Trophoblast cell (in vitro differentiated cells and primary cell): ENCODE measurements at places on chromosomes 1 and 21.
A peak's percentile ranks its signal among the peaks of the same experiment; 100 is the strongest.

DNA sequence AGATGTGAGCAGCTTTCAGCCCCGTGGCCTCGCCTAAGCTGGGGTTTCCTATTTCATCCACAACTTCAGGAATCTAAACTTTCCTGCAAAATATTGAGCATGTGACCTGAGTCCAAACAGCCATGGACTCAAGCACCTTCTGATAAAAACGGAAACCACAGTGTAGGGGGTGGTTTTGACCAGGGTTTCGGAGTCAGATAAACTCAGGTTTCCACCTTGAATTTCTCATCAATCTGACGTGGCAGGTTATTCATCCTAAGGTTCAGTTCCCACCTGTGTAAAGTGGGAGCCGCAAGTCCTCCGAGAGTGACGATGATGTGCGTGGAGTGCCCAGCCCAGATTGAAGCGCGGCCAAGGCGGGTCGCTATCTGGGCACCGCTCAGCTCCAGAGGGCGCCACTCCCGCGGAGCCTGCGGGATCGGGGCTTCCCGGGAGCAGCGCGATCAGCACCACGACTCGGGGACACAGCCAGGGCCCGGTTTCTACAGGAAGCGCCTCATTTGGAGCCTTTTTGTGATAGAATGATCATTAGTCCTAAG is 871 bp upstream of the ETS2 start:
- DNase-seq, result peak; percentile 73

DNA sequence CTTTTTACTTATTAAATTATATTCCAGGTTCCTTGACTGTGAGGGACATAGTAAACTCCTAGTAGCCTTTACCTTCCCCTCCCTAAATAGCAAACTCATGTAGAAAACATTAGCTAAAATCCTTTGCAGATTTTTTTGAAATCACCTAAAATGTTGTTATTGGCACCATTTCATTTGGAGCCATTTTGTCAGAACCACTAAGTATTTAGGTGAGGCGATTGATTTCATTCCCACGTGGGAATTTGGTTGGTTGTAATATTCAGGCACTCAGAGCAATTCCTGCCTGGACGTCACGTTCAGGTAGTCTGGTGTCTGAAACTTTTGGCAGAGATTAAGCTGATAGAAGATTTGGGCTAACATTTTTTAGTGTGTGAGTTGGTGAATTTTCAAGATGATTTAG is 84.3 kb downstream of the CAMTA1 start:
- DNase-seq, result peak; percentile 77

DNA sequence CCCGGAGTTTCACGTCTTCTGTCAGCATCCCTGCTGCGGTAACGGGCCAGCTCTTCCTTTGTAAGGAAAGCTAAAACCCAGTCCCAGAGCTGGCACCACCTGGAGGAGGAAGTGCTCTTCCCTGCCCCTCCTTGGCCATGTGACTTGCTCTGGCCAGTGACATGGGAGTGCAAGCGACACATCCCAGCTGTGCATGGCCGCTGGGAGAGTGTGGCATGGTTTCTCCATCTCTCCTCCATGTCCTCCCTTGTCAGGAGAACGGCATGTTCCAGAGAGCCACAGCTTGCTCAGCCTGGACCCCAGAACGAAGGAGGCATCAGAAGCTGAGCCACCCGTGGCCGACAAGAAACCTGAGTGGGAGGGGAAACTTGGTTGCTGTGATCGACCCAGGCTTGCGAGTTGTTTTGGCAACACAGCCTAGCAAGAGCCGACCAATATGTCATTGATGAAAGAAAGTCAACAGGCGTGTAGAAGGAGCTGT is 2.7 kb upstream of the PRXL2B start:
- no peak for DNase-seq

DNA sequence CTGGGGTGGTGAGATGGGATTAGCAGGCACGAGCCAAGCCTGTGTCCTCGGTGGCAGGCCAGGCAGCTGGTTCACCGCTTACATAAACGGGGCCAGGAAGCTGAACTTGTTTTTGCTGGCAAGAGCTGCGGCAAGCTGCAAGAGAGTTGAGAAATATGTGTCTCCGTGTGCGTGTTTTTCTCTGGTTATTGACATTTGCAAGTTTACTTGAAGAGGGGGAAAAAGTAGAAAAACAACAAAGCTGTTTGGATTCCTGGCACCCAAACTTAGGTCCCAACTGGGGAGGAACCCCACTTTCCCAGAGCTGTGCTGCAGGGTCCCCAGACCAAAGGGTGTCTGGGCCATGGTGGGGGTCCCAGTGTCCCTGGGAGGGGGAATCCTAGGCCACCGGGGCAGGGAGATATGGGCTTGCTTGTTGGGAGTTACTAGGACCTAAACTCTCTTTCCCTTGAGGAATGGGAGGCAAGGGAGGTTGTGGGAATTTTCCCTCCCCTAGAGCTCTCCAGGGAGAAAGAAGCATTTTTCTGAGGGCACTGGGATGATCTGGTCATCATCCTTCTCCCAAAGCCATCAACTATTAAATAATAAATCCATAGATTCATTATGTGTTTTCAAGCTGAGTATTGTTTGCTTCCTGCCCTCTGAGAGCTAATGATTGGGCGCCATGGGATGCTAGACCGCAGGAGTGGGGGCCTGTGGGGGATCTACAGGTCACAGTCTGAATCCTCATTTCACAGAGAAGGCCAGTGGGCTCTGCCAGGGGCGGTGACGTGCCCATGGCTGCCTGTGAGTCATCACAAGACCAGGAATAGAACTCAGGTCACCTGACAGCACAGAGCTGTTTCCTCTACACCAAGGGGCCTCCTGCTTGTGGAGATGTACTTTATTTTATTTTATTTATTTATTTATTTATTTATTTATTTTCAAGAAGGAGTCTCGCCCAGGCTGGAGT is 14.8 kb downstream of the IL6R start:
- peak; percentile 19 for DNase-seq

GRCh38 chr1:17719874-17720273 is 35.3 kb upstream of the ACTL8 start:
- no peak for DNase-seq

DNA sequence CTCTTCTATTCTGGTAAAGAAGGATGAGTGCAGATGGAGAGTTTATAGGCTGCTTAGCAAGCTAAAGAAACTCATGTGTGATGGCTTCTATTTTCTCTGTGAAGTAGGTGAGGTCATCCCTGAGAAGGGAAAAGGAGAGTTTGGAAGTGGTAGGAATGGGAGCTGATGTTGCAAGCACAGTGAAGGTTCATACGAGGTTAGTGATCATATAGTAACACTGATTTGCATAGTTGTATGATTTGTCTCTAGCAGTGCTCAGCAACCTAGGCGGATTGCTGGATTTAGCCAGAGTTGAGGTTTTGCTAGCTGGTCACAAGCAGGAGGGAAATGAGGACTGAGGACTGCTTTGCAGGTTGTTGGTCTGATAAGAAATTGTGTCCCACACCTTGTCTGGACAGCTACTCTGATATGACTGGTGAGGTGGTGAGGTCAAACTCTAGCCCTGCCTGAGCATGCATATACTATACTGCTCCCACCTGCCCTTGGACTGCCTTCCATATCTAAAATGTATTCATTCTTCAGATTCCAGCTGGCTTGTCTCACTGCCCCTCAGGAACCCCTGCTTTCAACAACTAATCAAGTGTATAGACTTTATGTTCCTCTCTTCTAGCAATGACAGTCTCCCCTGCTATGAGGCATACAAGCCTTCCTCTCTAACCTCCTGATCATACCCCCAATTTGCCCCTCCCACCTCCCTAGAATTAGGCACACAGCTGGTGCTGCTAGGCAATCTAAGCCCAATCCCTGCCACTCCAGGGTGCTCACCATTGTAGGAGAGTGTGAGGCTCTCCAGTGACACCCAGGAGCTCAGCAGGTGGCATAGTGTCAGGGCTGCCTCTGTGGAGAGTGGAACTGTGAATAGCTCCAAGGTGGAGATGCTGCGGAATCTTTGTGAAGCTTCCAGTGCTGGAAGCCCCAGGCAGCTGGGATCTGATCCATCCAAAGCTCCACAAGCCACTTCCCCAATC is 18.5 kb downstream of the LRRC41 start:
- DNase-seq, result no peak

GRCh38 chr1:223234170-223234514 is 91.1 kb upstream of the TLR5 start:
- DNase-seq, result no peak

- no peak for DNase-seq
Observed at GRCh38 chr1:204266504-204267034, 52.8 kb upstream of the GOLT1A start.

DNA sequence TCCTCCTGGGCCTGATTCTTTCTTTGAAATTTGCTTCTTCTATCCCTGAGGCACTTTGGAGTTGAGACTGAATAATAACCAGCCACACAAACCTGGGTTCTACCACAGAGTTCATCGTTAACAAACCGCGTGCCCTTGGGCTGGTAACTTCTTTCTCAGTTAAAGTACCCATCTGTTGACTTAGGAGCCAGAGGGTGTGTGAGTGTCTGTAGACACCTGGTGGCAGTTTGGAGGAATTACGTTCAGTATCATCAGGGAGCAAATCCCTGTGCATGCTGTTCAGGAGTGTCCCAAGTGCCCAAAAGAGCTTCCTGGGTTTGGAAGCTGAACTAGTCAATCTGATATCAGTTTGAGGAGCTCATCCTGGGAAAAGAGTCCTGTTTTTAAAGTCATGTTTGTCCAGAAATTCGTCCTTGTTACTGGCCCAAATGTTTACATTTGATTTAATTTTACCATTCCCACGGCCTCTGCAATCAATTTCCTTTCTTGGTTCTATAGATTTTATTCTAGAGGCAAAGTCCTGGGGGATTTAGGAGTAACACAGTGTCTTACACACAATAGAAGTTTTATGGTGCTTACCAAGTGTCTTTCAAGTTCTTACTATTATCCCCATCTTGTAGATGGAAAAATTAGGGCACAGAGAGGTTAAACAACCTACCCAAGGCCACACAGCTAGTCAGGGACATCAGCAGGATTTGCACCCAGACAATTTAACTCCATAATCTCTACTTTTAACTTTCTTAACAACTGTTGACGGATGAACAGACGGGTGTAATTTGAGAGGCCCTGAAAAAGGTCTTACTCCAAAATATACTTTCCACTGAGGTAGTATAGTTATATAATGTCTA is 26.7 kb upstream of the RPTN start:
- DNase-seq, result peak; percentile 24

- DNase-seq, result no peak
Observed at GRCh38 chr1:108119500-108119899, 80.6 kb downstream of the SLC25A24 start.
